ENCODE measurements at places on chromosomes 11 and 22.

DNA sequence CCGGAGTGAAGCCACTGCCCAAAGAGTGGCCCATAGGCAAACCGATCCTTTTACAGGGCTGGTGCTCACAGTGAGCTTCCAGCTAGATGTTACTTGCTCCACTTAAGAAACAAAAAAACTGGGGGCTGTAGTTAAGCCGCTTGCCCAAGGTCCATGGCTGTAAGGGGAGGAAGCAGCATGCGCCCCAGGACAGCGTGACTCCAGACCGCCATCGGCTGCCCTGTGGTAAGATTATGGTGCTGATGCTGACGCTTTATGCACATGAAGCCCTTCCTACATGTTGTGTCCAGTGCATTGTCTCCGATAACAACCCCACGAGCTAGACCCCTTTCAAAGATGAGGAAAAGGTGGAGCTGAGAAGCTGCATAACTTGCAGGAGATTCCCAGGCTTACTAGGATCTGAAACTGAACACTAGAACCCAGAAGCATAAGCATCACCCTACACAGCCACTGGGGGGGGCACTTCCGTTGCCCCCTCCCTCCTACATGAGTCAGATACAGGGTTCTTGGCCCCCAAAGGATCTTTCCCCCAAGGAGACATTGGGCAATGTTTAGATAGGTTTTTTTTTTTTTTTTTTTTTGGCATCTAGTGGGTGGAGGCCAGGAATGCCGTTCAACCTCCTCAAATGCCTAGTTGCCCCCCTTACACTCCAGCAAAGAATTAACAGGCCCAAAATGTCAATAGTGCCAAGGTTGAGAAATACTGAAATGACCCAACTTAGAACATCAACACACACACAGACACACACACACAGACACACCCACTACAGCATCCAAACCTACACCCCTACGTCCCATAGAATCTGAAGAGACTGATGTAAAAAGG is 53.9 kb downstream of the MN1 start:
- no peak for DNase-seq

DNA sequence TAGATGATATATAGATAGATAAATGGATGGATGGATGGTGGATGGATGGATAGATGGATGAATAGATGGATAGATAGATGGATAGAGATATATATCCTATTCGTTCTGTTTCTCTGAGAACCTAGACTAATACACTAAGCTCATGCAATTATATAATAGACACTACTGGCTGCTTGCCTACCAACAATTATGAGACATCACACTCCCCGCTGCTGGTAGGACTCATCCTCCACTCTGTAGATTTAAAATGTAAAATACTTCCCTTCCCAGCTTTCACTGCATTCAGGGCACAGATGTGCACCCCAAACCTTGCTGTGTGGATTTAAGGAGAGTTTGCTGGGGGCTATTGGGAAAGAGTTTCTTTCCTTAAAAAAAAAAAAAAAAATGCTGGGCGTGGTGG is 28.3 kb upstream of the RCN1 start:
- no peak for DNase-seq

- no peak for DNase-seq
Observed at GRCh38 chr11:70894566-70895365, 357.6 kb downstream of the SHANK2 start.

- no peak for DNase-seq
Observed at GRCh38 chr11:112584672-112585071, 324.0 kb upstream of the PLET1 start.

DNA sequence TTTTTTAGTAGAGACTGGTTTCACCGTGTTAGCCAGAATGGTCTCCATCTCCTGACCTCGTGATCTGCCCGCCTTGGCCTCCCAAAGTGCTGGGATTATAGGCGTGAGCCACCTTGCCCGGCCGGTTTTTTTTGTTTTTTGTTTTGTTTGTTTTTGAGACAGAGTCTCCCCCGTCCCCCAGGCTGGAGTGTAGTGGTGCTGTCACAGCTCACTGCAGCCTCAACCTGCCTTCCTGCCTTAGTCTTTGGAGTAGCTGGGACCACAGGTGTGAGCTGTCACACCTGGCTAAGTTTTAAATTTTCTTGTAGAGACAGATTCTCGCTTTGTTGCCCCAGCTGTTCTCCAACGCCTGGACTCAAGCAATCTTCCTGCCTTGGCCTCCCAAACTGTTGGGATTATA is 3.2 kb downstream of the PPIL2 start:
- DNase-seq = no peak

GRCh38 chr11:61297746-61298145 is 2.6 kb upstream of the VWCE start:
- no peak for DNase-seq

DNA sequence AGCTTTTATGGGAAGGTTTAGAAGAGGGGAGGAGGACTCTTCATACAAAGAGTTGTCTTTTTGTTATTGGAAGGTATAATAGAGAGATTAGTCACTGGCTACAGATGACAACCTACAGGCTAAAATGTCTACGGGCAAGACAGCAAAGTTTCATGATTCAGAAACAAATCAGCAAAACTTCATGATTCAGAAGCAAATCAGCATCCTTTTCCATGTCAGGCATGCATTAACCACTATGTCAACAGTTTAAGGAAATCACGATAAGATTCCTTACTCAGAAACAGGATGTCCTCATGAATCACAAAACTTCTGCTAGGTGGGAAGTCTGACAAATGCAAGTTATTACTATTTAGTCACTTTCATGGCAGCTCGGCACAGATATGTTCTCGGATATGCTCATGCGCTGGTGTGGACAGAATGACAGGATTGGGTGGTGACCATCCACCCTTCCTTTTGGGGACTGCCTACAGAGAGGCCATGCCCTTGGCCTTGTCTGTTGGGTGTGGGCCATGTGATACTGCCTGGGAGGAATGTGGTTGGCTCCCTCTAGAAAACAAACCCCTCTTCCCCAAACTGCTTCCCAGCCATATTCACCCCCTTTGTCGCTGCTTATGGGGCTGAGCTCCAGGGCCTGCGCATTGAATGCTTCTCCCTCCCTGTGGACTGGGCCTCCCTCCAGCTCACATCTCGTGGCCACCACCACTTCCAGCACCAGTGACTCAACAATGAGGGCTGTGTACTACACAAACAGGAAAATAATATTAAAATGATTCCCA is 10.1 kb downstream of the C11orf91 start:
- DNase-seq = no peak

GRCh38 chr11:120978701-120979100 is 45.2 kb upstream of the TBCEL start:
- DNase-seq = no peak

DNA sequence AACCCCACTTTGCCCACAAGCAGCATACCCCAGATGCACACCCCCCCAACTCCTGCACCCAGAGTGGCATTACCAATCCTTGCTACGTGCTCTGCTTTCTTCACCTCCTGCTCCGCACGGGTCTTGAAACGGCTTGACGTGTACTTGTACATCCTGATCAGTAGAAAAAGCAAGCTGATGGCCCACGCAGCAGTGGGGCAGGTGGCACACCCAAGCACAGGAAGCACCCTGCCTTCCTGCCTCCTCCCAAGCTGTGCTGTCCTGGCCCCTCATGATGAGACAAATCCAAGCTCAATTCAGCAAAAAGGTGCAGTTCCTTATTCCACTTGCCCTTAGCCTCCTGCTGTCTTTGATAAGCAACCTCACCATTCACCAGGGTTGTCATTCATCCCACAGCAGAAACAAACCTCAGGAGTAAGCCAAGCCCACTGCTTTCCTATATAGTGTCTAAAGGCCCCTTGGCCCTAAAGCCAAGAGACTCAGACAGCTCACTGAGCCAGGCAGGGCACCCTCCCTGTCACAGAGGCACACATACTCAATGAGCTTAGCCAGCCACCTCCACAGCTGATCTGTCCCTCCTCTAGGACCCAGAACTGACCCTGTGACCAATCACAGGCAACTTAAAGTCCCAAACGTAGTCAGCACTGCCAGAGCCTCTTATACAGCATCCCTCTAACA is 27.8 kb downstream of the MORC2 start:
- DNase-seq = peak; percentile 45

- DNase-seq = no peak
Observed at GRCh38 chr11:63937713-63938478, 906 bp upstream of the NAA40 start.

DNA sequence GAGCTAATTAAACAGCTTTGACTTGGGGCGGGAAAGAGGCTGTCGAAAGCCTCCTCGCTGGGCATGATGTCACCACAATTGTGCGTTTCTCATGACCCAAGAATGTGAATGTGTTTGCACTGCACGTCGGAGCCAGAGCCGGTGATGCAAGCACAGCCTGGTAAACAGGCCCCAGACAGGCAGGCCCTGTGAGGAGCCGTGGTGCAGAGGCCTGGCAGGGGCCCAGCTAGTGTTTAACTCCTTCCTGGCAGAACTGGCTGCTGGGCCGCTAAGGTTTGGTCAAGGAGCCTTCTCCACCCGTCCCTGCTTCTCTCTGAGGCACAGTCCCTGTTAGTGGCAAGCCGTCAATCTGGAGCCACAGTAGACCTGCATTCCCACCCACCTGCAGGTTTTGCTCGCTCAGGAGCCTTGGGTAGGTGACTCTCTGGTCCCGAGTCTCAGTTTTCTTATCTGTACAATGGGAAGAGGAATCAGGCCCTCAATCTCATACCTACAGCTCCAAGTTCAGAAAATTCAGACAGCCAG is 25.4 kb upstream of the SMTN start:
- DNase-seq = no peak

DNA sequence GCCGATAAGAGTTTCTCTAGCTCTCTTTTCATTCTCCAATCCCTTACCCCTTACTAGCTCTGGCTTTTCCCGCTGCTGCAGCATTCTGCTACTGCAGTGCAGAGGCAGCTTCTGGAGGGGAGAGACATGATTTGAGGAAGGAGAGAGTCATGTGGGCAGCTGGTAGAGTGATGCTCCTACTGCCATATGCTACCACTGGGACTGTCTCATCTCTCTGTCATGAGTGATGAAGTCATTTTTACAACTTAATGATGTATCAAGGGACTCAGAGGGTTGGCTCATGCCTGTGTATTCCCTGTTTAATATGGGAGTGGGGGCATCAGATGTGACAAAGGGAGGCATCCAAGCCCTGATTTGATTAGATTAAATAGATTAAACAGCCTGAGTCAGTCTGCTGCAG is 11.3 kb downstream of the SLC17A6 start:
- DNase-seq = no peak

DNA sequence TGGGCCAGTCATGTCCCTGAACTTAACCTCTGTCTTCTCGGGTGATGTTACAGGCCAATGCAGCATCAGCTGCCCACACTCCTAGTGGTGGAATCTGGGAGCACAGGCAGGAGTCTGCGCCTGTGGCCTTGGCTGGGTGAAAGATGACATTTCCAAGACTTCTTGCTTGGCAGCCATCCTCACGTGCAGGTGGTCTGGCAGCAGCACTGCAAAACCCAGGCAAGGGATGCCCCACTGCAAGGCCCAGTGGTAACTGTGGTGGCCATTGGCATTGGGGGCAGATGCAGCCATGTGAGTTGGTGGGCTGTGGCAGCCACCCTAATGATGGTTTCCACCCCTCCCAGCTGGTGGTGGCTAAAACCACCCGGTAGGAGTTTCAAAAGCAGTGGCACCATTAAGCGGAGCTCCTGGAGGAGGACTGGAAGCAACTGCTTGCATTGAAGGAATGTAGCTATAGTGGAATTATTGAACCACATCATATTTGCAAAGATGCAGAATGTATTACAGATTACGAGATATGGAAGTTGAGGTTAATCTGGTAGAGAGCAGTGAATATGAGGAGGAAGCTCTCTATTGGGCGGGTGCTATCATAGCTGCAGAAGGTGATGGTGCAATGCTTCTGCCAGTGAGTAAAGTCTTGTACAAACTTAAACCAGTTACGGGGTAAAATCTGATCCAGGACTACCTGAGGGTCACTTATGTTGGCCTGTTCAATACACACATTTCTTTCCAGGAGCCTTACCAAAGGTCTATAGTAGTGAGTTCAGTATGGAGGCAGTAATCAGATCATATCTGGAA is 120.7 kb upstream of the TOP3B start:
- DNase-seq = no peak

- DNase-seq = no peak
Observed at GRCh38 chr11:101321222-101321621, 191.6 kb upstream of the PGR start.

DNA sequence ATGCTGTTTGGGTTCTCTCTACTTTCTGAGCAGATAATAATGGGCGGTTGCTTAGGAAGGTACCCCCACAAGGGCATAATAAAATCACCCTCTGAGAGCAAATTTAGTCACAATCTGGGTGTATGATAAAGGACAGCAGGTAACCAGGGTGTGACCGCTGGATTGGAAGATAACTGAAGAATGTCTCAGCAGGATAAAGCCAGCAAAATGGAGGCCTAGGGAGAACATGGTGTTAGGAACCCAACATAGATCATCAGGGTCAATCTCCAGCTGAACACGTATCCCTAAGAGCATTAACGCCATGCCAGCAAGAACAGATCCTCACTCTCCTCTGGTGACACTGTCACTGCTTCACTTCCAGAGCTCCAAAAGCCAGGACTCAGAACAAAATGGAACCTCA is 64.5 kb upstream of the SCUBE2 start:
- no peak for DNase-seq

DNA sequence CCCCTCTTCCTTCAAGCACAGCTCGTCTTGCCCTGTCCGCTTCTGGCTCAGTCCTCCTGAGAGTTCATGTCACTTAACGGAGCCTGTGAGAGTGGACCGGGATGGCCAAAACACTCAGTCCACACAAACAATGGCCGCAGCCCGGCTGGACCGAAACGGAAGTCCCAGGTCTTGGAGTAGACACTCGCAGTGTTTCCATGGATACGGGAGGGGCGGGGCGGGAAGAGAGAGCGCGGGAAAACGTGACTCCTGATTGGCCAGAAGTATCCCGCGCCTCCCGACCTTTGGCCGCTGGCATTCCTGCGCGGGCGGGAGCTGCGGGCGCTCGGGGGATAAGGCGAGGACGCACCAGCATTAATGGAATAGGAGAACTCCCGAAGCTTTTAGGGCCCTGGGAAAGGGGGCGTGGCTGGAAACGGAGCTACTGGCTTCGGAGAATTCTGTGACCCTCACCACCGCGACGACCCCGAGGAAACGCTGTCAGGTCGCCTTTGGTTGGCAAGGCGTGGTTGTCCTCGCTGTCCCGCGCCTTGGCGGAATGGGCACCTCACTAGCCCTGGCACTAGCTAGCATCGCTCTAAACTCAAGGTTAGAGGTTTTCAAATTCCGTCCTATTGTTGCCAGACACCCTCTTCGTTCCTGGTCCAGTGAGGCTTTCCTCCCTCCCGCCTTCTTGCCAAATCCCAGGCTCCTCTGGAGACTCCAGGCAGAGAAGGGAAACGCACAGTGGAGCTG is at the start of the genes NLRP14 and ZNF214:
Gene NLRP14 (plus strand): TSS at position 297 of the 735 bp plus-strand sequence. CDS start 18,108 bp downstream, outside the sequence.
Gene ZNF214 (minus strand): TSS at position 164 of the 735 bp plus-strand sequence. CDS start 17,511 bp downstream, outside the sequence.
- no peak for DNase-seq

GRCh38 chr11:1548221-1549070 is 23.6 kb downstream of the DUSP8 start:
- DNase-seq = no peak

- DNase-seq = no peak
Observed at GRCh38 chr11:72617080-72617762, 57.0 kb downstream of the PDE2A start.

- DNase-seq = no peak
Observed at GRCh38 chr11:82045748-82046457, 687.8 kb downstream of the FAM181B start.

DNA sequence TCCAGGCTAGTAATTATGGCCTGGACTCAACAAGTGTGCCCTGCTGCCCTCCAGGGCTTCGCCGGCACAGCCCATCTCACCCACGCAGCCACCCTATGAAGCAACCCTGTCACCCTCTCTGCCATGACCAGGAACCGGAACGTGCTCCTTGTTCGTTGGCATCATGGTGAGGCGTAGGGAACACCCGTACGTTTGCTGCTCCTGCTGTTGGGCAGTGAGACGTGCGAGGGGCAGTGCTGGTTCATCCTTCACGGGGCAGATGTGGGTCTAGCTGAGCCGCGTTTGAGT is 20.7 kb downstream of the NADSYN1 start:
- no peak for DNase-seq

GRCh38 chr22:39984746-39985145 is 10.0 kb upstream of the FAM83F start:
- DNase-seq = no peak

Data from activated gamma-delta T cell treated with Interleukin-2 at 50 U/mL for 16 hours (primary cell).